Renal pelvis (tissue), 12 donors: ENCODE measurements at places on chromosomes 11 and 22.
A peak's percentile ranks its signal among the peaks of the same experiment; 100 is the strongest.

GRCh38 chr11:28619846-28620540, 511.8 kb downstream of the METTL15 start:
- DNase-seq = no peak

DNA sequence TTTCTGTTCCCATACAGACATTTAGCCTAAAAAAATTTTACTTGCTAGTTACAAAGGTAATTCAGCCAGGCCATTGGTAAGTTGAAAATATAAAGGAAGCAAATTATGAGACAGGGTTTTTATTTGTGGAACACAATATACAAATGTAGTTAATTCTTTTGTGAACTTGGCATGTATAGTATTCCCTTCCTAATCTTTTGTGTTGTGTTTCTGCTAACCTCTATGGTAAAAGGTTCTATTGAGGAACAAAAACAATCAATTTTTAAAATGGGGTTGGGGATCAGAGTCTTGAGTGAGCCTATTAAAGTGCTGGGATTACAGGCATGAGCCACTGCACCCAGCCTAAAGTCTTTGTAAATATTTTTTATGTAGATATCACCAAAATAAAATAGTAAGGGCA, 14.1 kb downstream of the SWAP70 start:
- no peak for DNase-seq

DNA sequence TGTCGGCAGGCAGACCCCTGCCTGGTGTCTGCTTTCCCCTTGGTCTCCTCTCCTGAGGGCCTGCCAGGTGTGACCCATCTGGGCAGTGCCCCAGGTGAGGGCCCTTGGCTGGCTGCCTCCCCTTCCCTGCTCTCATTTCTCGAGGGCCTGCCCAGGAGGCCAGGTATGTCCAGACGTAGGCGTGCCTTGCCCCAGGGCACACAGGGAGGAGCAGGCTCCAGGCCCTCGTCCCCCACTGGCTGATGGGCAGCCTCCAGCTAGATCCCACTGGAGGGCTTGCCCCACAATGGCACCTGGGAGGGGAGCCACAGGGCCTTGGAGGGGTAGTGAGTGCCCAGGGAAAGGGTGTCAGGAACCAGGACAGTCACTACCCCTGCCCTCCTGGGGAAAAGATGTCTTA, 95.9 kb downstream of the CACNA1I start:
- DNase-seq = no peak

GRCh38 chr11:88701816-88702215, 364.0 kb downstream of the GRM5 start:
- DNase-seq = no peak

DNA sequence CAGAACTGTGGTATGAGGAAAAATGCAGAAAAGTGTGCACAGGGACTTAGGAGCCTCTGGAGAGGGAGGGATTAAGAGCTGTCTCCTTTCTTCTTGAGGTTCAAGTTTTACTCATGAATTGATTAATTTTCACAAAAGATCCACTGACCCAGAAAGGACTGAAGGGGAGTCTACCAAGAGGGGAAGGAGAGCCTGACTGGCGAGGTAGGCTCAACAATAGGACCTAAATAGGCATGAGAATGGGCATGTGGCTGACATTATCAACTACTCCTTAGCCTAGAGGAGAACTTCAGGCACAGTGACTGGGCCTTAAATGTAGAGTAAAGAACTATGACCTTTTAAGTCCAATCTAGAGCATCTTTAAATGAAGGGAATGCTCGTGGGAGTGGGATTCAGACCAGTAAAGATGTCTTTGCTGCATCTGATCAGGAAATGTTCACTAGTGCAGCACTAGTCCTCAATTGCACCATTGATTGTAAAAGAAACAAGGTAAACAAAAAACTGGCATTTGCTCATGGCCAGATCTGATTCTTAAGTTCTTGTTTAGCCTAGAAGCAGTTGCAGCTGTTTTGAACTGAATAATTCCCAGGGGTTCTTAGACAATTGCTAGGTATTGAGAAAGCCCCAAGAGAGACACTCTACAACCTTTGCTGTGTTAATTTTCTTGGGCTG, 135.6 kb downstream of the RAB38 start:
- no peak for DNase-seq

- no peak for DNase-seq
These were observed 40.6 kb downstream of the CADM1 start for GRCh38 chr11:115463606-115464005.

- DNase-seq = no peak
These were observed 315.9 kb upstream of the CCDC90B start for GRCh38 chr11:83601914-83602527.

- DNase-seq = no peak
These were observed 199.8 kb downstream of the GUCY1A2 start for GRCh38 chr11:106818443-106818842.

GRCh38 chr11:26227301-26227746, 104.6 kb upstream of the ANO3 start:
- peak; percentile 20 for DNase-seq

GRCh38 chr11:119120639-119121007, 757 bp upstream of the HINFP start:
- DNase-seq = peak; percentile 76

DNA sequence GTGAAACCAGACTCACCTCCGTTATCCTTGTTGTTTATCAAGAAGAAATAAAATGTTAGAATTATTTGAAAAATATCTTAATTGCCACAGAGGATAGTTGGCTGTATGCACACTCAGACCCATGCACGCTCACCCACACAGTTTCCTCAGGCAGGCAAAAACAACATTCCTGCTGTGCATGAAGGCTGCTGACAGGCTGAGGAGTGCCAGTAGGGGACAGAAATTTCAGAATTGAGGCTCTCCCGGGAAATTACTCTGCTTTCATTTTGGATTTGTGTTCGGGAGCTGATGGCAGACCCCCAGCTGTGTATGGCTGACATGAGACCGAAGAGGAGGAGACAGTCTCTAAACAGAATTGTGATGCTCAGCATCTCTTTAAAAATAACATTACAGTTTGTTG, 87.5 kb downstream of the AMOTL1 start:
- no peak for DNase-seq

- DNase-seq = no peak
These were observed 1.3 kb upstream of the TBX10 start for GRCh38 chr11:67640758-67641337.

DNA sequence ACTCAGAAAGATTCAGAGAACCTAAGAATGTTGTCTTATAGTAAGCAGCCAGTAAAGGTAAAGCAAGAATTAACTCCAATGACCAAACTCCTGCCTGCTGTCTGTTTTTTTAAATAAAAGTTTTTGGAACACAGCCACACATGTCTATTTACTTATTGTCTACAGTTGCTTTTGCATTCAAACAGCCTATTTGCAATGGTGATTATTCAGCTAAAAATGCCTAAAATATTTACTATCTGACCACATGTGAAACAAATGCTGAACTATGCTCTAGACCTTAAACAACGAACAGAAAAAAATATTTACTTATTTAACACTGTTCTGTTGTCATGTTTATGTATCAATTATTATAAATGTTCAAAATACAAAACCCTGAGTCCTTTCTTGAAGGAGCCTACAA, 1246.6 kb downstream of the FAM181B start:
- DNase-seq = no peak

GRCh38 chr22:19732403-19733113, 9.2 kb downstream of the GP1BB start:
- DNase-seq = no peak

GRCh38 chr11:133821776-133822175, 23.5 kb downstream of the SPATA19 start:
- peak; percentile 82 for DNase-seq

GRCh38 chr11:4960877-4961276, 5.4 kb upstream of the OR51A2 start:
- DNase-seq = no peak

GRCh38 chr22:38411016-38411415, 44.0 kb downstream of the KCNJ4 start:
- DNase-seq = no peak

GRCh38 chr22:17893900-17894535, 119.7 kb upstream of the BID start:
- DNase-seq = no peak

DNA sequence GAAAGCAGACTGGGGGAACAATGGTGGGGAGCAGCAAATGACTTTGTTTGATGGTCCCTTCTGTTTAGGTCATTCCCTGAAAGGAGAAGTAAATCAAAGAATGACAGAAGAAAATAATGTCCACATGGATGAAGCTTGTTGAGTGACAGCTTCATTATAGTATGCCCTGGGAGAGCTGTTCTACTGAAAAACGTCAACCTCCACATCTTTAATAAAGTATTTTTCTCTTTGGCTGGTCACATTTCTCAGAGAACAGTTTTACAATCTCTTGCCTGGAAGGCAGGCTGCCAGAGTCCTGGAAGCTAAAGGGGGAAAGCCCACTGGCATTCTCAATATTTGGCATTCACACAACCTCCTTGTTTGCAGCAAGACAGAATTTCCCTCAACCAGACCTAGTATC, 287.9 kb downstream of the SWAP70 start:
- peak; percentile 4 for DNase-seq

GRCh38 chr11:64834723-64835615, 9.5 kb downstream of the CDC42BPG start:
- no peak for DNase-seq

- DNase-seq = no peak
These were observed 38.4 kb downstream of the KCNQ1OT1 start for GRCh38 chr11:2661173-2662023.

GRCh38 chr22:23823331-23823791, 15.4 kb downstream of the DERL3 start:
- no peak for DNase-seq

DNA sequence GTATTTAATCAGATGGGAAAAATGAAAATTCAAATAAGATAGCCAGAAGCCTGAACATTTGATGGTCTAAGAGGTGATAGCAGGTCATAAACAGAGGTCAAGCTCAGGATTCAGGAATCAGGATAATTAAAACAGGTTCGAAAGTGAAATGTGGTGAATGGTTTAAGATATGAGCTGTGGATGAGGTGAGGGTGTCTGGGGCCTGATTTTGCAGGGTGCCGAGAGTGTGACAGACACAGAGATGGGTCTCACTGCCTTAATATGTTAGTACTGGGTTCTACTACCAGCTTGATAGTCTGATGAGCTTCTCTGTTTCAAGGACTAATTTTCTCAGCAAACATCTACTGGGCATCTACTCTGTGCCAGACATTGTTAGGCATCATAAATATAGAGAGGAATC, 19.9 kb upstream of the EMSY start:
- DNase-seq = no peak

DNA sequence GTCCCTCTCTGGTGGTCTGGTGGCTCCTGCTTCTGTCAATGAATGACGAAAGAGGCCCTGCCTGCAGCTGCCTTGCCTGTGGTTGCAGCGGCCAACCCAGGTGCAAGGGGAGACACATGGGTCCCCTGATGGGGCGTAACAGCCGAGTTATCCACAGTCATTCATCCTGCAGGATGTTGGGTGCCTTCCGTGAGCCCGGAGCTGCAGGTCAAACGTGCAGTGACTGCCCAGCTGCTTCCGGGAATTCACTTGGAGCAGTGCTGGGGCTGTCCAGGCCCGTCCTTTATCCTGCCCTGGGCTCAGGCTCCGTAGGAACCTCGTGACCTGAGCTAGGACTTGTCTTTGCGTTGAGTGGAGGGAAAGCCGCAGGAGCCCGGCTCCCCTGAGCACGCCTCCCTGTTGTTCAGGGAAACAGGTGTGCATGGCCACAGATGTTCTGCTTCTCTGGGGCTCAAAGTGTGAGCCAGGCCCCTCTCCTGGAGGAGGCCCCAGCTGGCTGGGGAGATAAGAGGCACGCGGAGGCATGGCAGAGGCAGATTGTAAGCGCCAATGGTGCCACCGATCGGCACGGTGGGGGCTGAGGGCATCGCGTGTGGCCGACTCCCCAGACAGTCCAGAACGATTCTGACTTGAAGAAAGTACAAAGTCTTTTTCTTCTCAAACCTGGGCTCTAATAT, 635.4 kb downstream of the BRD1 start:
- DNase-seq = no peak

GRCh38 chr22:25013607-25014006, 61.1 kb downstream of the KIAA1671 start:
- no peak for DNase-seq

DNA sequence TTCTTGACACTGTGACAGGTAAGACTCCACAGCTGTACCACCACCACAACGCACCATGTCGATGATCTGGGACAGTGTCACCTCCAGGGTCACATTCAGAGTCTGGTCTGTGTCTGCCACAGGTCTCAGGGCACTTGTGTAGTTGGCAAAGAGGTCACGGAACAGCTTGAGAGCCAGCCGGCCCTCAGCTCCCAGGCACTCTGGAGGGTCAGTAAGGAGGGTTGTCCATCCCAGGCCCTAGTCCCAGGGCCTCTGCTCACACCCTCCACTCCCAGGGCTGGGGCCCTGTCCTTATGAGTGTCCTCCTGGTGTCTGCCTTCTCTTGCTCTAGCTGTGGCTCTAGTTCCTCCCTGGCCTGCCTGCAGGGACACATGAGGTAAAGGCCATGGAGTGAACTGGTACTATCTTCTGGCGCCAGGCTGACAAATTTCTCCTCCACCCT, 1.4 kb downstream of the CHRNA10 start:
- DNase-seq = no peak

DNA sequence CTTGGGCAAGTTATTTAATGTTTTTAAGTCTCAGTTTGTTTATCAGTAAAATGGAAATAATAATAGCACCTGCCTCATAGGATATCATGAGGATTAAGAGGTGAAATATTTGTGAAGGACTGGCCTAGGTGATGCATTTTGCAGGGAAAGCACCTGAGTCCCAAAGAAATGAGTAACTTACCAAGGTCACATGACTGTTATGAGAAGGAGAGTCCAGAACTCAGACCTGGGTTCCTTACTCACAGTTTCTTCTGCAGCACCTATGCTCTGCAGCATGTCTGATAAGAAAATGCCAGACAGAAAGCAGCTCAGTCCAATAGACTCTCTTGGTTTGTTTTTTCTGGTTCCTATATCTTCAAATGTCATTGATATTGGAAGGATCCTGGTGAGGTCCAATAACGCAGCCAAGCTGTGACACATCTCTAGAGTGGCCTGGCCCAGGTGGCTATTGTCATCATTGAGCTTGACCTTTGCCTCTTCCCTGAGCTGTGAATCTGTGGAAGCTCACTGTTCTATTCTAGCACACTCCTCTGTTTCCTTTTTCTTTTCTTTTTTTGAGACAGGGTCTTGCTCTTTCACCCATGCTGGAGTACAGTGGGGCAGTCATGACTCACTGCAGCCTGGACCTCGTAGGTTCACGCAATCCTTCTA, 174.7 kb upstream of the NAV2 start:
- DNase-seq = no peak

- no peak for DNase-seq
These were observed 44.9 kb upstream of the SLC25A18 start for GRCh38 chr22:17518406-17518805.
